NCI-H2081 (cell line): ENCODE measurements at places on chromosomes 5 and 9.

DNA sequence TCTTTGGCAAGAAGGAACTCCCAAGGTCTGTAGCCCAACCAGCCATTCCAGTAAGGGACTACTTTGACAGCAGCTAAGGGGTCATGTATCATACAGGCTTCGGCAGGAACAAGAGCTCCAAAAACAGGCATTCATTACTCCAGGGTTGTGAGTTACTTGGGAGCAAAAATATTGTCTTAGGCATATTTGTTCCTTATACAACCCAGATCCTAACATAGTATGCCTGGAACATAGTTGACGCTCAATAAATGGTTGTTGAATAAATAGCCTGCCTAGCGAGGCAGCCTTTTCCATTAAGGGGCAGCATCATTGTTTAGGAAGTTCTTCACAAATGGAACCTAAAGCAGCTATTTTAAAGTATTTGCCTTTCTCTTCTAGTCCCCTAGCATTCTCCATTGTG lies 35.8 kb upstream of the FER start:
- DNase-seq = no peak

DNA sequence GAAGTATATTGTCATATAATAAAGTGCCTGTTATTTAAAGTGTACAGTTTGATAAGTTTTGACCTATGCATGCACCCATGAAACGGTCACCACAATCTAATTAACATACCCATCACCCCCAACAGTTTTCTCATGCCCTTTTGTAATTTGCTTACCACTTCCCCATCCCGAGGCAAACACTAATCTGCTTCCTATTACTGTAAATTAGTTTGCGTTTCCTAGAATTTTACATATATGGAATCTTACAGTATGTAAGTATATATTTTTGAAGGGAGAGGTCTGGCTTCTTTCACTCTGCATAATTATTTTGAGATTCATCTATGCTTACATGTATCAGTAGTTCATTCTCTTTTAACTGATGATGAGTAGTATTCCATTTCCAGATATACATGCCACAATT lies 56.5 kb downstream of the AMBP start:
- DNase-seq = no peak

DNA sequence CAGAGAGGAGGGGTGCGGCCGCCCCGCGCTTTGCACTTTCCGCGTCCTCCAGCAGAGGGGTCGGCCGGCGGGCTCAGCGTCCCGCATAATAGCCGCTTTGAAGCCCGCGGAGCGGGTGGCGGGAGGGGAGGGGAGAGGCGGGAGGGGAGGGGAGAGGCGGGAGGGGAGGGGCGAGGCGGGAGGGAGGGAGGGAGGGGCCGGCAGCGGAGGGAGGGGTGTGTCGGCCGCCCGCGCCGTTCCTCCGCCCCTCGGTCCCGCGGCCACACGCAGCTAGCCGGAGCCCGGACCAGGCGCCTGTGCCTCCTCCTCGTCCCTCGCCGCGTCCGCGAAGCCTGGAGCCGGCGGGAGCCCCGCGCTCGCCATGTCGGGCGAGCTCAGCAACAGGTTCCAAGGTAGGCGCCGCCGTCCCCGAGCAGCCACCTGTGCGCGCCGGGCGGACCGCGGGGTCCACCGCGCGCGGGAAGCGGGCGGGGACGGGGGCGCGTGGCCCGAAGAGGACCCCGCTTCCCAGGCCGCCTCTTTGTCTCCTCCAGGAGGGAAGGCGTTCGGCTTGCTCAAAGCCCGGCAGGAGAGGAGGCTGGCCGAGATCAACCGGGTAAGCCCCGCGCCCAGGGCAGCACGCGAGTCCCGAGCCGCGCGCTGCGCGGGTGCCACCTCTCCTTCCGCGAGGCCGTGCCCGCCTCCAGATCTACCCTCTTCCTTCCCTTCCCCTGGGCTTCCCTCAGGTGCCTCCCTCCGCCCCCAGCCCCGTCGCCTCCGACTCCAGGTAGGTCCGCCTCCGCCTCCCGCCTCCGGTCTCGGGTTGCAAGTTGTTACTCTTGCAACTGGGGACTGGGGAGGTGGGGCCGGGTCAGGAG lies at the start of gene AIF1L:
Gene AIF1L, plus strand, starts transcription at position 263 of the 857 bp plus-strand sequence. Its CDS starts 99 bp downstream, at position 362.
- DNase-seq = peak; percentile 38

DNA sequence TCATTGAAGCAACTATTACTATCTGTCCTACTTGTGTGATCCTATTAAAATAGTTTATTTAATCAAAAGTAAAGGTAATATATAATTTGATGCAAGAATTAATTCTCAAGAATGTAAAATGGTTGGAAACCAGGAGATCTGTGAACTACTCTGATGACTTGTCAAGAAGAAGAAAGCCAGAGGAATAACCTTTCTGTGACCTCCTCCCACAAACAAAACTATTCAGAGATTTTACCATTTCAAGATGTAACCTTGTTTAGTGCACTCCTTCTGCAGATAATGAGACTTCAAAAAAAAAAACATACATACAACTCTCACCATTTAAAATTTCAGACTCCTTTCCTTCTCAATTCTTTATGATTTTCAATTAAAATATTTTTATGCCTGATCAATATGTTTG lies 79.5 kb downstream of the RFX3 start:
- DNase-seq = no peak

DNA sequence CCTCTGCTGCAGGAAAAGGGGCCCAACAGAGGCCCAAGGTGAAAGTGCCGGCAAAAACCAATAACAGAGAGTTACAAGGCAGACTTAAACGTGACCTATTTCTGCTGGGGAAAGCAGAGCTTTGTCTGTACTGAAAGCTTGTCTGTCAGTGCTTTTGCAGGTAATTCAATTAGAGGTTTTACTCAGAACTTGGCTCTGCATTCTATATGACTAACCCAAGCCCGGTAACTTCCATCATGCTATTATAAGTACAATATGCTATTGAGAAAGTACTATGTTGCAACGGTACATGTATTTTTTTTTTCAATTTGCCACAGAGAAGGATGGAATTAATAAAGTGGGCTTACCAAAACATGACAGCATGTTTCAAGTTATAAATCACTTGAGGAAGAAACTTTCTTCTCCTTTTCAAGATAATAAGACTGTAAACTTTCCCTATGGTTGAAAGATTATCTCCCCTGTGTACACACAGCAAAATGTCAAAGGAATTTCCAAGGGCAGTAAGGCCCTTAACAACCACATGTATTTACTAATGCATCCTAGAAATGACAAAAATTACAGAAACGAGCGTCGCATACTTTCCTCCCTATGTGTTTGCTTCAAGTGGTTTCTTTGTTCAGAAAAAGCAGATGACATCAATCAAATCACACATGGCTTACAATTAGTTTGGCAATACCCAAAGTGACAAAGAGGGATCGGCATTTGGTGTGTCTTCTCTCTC lies 282.4 kb downstream of the EFNA5 start:
- peak; percentile 34 for DNase-seq

DNA sequence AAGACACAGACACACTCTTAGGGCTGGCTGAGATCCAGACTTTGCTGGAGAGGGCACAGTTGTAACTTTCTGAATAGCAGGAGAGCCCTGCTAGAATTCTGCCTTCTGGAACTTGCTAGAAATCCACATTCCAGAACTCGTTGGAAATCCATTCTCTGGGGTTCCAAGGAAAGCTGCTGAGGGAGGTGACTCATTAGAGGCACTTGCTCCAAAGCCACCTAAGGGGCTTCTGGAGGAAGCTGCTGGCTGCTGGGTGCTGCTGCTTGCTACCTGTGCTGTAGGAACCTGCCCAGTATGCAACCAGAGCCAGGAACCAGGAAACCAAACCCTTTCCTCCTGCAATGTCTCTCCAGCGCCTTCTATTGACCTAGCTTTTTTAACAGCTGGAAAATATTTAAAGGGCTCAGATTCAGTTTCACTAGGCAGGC lies 4.1 kb upstream of the TLE4 start:
- DNase-seq = no peak

GRCh38 chr5:93274291-93274690 lies 306.7 kb downstream of the NR2F1-AS1 start:
- DNase-seq = no peak
